ENCODE measurements at places on chromosomes 13 and 19.
A peak's percentile ranks its signal among the peaks of the same experiment; 100 is the strongest.

DNA sequence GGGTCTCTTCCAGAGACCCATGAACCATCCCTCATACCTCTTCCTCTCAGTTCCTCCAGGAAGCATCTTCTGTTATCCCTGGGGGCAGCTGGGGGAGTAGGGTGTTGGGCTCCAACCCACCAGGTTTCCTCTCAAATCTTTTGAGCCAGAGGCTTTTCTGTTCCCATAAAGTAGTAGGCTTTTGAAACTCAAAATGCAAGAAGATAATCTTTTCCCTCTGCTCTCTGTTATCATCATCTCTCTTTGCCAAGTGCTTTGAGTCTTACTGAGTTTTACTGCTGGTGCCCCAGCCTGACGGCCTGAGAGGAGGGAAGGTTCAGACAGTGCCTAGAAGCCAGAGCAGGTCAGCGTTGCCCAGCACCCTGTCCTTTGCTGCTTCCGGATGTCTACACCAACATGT, 157.2 kb downstream of the B3GLCT start:
- DNase-seq = no peak

DNA sequence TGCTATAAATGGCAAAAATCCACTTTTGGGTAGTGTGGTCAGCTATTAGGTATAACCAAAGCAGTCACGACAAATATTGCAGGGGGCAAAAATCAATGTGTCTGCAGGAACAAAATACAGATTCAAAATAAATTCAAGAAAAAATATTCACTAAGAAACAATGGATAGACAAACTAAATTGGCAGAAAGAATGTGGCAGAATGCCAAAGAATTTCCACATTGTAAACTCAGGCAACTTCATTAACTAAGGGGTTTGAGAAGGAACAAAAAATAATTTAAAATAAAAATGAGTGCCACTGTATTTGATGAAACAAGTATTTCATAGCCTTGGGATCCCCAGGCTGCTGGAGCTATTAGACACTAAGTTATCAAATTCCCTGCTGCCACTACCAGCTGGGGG, 193.1 kb downstream of the VWA8 start:
- DNase-seq = no peak

- DNase-seq = no peak
These were observed 13.1 kb upstream of the NOTCH3 start for GRCh38 chr19:15213715-15214381.

- DNase-seq = no peak
These were observed 1595.1 kb upstream of the MIR17HG start for GRCh38 chr13:89752394-89752793.

- no peak for DNase-seq
These were observed 1.3 kb upstream of the GJB2 start for GRCh38 chr13:20193907-20194631.

DNA sequence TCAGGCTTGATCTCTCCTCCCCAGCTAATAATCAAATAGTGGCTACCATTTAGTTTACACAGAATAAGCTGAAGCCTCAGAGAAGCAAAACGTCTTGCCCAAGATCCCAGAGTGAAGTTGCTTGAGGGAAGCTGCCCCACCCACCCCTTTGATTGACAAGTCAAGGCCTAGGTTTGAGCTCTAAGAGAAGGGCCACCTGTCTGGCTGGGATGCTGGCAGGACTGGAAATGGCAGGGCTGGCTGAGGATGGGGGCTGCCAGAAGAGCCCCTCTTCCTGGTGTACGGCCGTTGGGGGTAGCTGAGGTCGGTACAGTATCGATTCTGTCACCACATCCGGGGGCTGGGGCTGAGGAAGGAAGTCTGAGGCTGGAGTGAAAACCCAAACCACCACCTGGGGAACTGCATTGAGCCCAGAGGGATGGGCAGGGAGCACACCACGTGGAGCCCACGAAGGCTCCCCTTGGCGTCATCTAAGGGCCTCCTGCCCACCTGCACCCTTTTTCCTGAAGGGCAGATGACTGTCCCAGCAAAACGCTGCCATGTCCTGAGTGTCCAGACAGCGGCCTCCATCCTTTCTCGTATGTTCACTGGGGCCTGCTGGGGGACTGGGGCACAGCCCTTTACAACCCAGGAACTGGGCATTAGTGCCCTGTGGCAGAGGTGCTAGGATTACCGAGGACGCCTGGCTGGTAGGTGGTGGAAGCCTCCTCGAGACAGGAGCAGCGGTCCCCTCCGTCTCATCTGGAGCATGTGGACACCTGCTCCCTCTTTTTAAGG, 1.4 kb upstream of the PRKD2 start:
- no peak for DNase-seq

- no peak for DNase-seq
These were observed 12.2 kb downstream of the LAIR1 start for GRCh38 chr19:54352546-54352945.

DNA sequence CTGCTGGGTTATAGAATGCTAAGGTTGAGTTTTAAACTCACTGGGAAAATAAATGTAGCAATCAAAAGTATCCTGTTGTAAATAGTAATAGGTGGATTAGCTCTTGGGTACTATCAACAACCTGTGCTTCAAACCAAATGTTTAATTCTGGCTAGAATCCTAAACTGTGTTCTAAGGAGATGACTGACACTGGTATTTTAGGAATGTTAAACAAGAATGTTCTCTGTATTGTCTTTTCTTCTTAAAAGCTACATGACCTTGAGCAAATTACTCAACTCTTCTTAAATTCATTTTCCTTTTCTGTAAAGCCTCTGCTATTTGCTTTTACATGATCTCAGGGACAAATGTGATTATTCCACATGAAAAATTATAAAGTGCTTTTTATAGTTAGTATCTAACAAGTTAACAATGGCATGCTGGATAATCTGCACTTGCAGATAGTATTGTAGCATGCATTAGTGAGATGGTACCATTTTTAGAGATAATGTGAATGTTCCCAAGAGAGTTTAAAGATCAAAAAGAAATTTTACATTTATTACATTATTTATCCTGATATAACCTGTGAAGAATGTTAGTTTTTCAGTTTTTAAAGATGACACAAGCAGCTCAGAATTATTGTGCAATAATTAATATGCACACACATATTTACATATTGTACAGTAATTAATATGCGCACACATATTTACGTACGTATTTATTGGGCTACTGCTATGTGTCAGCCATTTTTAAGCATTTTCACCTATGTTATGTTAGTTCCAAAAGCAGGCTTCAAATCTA, 13.6 kb upstream of the EPSTI1 start:
- no peak for DNase-seq

DNA sequence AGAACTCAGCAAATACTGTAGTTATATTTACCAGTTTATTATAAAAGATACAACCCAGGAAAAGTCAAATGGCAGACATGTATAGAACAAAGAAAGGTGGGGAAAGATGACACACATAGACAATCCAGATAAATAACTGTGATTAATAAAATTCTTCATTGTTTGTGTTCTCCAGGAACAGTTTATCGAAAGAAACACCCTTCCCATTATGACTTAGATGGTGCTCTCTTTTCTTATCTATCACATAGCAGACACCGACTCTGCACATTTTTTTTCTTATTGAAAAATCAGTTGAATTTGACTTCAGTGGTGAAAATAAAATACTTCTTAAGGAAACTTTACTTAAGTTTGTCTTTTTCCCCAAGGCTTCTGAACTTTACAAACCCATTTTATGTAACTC, 6.2 kb downstream of the ZNF708 start:
- DNase-seq = no peak

DNA sequence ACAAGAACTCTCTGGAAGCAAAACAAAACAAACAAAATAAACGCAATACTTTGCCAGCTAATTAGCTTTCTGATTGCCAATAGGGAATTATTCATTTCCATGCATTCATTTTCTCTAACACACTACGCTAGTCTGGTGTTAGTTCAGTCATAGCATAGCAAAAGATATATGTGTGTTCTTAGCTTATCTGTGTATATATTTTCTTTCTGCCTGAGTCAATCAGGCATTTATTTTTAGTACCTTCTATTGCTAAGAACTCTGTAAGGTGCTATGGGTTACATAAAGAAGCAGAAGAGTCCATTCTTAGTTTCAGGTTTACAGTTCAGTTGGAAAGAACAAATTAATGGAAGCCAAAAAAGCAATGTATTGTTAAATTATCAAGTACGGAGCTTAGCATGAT, 490.9 kb downstream of the KLF5 start:
- DNase-seq = no peak

GRCh38 chr13:100962585-100962984, 288.0 kb upstream of the TMTC4 start:
- DNase-seq = no peak

- no peak for DNase-seq
These were observed 574 bp downstream of the CYP2S1 start for GRCh38 chr19:41193430-41194156.

GRCh38 chr19:38494379-38494778, 60.9 kb downstream of the RYR1 start:
- no peak for DNase-seq

DNA sequence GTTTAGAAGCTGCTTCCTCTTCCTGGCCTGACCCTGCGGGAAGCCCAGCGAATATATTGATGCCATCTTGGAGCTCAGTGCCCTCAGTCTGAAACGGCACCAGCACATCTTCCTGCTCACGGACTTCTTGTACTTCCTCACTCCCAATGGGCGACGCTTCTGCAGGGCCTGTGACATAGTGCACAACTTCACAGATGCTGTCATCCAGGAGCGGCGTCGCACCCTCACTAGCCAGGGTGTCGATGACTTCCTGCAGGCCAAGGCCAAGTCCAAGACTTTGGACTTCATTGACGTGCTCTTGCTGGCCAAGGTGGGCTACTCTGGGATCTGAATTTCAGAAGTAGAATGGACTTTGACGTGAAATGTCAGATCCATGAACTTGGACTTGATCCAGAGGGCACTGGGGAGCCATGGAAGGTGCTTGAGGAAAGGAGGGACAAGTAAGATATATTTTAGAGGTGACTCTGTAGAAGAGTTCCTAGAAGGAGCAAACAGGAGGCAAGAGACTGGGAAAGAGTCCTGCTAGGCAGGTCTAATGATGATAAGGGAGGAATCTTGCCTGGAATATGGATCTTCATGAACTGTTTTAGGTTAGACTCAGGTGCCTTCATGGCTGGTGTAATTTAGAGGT, 38.4 kb upstream of the CYP4F8 start:
- DNase-seq = no peak

DNA sequence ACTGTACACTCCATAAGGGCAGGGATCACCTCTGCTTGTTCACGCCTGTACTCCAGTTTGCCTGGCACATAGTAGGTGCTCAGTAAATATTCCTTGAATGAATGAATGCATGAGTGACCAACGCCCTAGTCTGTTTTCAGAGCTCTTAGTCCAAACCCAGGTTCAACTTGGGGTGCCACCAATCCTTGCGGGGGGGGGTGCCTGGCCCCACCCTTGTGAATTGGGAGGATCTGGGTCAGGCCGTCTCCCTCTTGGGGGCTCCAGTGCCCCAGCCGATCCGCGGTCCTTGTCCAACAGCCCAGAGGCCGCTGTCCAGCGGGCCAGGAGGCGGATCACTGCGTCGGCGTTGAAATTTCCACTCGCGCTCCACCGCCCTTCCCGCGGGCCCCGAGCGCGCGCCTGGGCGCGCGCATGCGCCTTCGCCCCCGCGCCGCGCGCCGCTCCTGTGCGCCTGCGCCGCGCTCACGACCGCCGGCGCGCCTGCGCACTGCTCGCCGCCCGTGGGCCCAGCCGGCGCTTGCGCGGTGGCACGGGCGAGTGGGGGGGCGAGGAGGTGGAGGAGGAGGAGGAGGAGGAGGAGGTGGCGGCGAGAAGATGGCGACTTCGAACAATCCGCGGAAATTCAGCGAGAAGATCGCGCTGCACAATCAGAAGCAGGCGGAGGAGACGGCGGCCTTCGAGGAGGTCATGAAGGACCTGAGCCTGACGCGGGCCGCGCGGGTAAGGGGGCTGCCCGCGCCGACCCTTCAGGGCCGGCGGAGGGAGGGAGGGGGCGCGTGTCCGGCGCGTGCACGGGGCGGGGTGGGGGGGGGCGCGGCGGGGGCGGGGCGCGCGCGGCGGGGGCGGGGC, at the start of gene CRTC1:
Gene CRTC1, plus strand, starts transcription at position 572 of the 849 bp plus-strand sequence. Its CDS starts 23 bp downstream, at position 595.
- peak; percentile 92 for DNase-seq

DNA sequence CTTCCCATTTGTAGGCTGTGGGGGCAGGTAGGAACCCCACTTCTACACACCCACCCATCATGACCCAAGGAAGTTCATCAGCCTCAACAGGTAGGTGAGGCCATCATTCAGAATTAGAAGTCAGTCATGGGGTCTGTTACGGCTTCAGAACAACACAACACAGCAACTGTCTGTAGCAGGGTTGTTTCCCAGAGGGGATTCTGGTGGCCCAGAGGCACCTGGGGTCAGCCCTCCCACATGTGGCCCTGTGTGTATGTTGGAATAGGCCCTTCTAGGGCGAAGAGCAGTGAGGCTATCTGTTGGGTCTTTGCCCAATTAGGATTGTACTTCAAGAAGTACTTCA, 3.4 kb downstream of the IGFLR1 start:
- DNase-seq = no peak

- DNase-seq = peak; percentile 92
These were observed 977 bp upstream of the EFNB2 start for GRCh38 chr13:106536244-106537034.

GRCh38 chr13:53121131-53121773, 92.6 kb downstream of the OLFM4 start:
- no peak for DNase-seq

DNA sequence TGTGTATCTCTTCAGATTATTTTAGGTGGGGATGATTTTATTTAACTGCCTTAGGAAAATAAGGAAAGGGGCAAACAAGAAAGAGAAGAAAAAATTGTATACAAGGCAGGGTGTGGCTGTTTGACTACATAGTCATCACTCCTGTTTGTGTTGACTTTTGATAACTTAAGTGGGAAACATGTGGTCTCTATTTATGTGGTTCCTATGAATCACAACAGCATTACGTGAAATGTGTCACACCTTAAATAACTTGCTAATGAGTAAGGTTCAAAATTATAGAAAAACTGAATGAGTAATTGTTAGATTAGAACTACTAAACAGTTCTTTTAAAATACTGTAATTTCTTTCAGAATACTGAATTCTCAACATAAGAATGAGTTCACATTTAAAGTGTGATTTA, 69.3 kb downstream of the LMO7 start:
- no peak for DNase-seq

- no peak for DNase-seq
These were observed 93.8 kb upstream of the C1QTNF9B start for GRCh38 chr13:23991119-23991518.

- DNase-seq = no peak
These were observed 21.8 kb downstream of the SAMD4B start for GRCh38 chr19:39363901-39364457.

Data from stimulated activated CD4-positive, alpha-beta T cell treated with anti-CD3 and anti-CD28 coated beads, Interleukin-1b, Interleukin-23, amount 100 ng/mL, for 1 hour (primary cell).